Globus pallidus (tissue), 1 donor: ENCODE measurements at places on chromosomes 7 and 10.

GRCh38 chr7:126818393-126819196 lies 434.1 kb downstream of the GRM8 start:
- DNase-seq = no peak

GRCh38 chr7:94431619-94432280 lies 37.1 kb downstream of the COL1A2 start:
- DNase-seq = no peak

DNA sequence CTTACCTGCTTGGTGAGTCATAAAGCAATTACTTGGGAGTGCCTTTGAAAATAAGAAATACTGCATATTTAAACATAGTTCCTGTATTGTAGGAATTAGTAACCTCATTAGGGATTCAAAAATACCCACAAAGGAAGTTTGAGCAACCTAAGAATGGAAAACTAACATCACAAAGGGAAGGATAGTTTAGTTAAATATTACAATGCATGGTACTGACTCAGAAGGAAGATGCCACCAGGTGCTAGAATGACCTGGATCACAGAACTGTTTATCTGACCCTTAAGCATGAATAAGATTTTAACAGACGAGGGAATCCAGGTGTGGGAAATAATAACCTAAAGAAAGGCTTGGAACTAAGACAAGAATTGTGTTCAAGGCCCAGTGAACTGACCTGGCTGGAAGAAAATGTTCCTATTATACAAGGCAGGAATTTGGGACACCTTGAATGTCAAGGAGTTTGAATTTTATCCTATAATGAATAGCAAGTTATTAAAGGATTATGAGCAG lies 106.4 kb downstream of the GSAP start:
- no peak for DNase-seq

- DNase-seq = peak; percentile 29
These were observed 145.3 kb upstream of the PRSS1 start for GRCh38 chr7:142603870-142604448.

DNA sequence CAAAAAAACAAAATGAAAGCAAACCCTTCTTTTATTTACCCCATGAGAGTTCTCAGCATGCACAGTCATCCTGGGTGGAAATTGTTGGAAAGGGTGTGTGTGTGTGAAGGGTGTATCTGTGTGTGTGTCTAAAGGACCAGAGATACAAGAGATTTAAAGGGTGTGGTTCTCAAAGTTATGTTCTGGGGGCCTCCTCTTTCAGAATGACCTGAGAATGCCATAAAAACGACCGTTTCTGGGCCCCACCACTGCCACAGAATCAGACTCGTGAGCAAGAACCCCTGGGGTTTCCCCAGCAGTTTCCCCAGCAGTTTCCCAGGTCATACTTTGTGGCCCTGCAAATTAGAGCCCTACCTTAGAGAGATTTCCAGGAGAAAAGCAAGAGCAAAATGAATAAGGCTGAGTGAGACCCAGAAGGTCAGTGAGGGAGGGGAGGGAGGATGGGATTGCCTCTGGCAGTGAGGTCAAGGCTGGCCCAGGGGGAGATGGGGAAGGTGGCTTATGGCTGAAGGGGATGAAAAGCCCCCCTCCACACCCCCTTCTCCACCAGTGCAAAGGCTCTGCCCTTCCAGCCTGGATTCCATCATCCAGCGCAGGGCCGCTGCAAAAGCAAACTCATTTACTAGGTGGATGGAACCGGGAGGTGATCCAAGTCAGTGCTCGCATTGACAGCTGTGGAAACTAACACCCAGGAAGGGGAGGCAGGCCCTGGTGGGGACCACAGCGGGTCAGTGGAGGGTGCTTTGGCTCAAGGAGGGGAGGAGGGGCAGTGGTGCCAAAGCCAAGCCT lies 10.2 kb downstream of the PYROXD2 start:
- DNase-seq = no peak

- no peak for DNase-seq
These were observed 25.6 kb upstream of the MTPN start for GRCh38 chr7:136002802-136003201.

GRCh38 chr10:18984531-18984930 lies 64.1 kb upstream of the MALRD1 start:
- DNase-seq = no peak

GRCh38 chr10:91579329-91579985 lies 53.4 kb downstream of the PPP1R3C start:
- DNase-seq = no peak

- no peak for DNase-seq
These were observed 1012.5 kb downstream of the NRG3 start for GRCh38 chr10:82887488-82887887.

- DNase-seq = no peak
These were observed 188.6 kb downstream of the STK31 start for GRCh38 chr7:23898619-23899018.

- no peak for DNase-seq
These were observed 574 bp downstream of the UTF1 start for GRCh38 chr10:133230387-133231195.

GRCh38 chr10:10730471-10731043 lies 287.1 kb upstream of the CELF2 start:
- no peak for DNase-seq

GRCh38 chr7:138958391-138958956 lies 22.7 kb downstream of the KIAA1549 start:
- no peak for DNase-seq

DNA sequence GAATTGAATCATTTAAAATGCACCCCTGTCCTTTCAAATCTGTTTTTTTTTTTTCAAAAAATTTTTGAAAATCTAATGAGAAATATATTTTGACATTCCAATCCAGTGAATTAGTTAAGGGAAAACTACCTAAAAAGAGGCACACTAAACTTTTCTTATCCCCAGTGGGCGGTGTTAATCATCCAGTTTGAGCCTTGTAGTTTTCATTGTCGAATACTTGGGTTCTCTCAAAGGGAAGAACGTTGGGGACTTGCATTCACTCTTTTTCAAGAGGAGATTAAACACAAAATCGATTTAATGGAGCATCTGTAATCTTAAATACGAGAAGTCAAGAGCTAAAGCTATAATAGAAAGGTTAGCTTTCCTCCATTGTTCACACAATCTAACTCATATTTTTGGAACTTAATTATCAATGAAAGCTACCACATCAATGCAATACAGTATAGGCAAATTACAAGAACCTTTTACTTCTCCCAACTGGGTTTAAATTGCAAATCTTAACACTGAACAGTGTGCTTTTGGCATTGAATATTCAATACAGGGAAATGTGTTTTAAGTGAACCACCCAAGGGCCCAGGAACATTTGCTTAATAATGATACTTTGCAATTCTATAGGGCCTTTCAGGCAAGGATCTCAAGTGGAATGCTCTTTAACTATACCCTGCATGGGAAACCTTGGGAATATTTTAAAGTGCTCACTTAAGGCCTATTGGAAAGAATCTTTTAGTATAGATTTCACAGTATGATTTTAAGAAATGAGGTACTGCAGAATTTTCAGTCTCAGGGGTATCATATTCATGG lies 13.1 kb upstream of the SP8 start:
- DNase-seq = no peak

GRCh38 chr10:27844223-27844622 lies 98.6 kb upstream of the MKX start:
- DNase-seq = no peak

- no peak for DNase-seq
These were observed 71.0 kb upstream of the ZNF479 start for GRCh38 chr7:57203161-57203791.

- no peak for DNase-seq
These were observed 3.6 kb upstream of the PTTG1IP2 start for GRCh38 chr7:90465816-90466215.

DNA sequence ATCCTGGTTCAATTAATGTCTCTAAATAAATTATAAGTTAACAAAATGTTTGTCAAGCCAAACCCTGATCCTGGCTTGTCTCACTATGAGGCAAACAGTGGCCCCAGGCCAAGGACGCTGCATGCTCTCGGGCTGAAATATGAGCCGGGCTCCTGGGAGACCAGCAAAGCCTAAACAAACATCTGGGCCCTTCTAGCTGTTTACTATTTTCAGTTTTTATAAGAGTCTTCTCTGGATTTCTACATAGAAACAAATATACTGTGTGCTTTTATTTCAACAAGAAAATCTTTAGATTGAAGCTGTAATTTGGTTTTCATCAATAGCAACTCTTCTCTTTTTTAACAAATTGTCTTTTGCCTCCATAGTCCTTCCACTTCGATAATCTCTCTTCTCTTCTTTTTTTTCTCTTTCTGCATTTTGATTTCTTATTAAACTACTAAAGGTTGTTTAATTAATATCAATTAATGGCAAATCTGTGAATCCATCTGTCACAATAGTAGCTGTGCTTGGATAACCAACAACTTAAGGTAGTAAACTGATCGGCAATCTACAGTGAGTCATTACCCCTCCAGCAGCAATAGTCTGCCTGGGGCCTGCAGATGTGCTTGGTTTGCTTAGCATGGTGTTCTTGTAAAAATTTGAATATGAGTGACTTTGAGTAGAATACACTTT lies 83.3 kb upstream of the DNAJC1 start:
- DNase-seq = peak; percentile 60

DNA sequence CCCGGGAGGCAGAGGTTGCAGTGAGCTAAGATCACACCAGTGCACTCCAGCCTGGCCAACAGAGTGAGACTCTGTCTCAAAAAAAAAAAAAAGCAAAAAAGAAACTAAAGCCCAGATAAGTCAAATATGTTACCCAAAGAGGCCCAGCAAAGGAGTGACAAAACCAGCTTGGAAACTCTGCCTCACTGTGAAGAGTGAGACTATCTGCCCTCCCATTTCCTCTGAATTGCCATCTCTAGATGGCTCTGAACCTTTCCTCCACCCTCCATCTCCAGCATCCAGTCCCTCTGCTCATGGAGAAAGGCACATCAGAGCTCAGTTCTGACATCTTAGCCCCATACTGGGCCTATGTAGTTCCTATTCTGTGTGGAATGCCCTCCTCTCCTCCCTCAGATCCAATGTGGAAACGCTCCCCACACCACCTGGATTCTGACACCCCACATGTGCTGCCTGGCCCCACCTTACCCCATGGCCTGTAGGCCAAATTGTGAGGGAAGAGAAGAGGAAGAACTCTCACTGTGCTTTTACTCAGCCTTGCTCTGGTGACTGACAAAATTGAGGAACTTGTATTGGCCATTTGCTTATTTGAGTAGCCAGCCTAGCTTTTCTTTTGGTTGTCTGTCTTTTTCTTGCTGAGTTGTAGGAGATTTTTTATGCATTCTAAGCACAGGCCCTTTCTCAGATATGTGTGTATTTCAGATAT lies 18.0 kb upstream of the NUDCD3 start:
- no peak for DNase-seq

GRCh38 chr10:37667736-37668135 lies 189.7 kb downstream of the ZNF248 start:
- DNase-seq = no peak

DNA sequence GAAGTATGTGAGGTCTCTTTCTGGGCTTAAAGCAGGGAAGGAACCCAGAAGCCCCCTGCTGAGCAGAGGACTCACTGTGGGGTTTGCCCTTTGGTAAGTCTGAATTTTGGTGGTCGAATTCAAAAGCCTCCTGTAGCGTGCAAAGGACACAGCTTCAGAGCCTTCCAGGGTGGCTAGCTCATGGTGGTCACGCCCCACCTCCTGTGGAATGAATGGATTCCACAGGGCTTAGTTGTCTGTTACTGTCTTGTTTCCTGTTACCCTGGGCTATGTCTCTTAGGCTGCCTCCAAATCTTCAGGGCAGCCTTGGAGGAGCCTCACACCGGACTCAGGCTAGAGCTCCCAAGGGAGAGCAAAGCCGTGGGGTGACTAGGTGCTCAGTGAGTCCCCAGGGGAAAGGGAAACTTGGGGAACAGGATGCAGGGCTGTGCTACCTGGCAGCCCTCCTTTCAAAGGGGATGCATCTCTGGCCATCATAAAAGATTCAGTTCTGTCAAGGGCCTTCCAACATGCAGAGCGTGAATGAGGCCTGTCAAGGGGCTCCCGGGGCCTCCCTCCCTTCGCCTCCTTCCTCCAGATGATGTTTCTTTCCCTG lies 211.7 kb downstream of the CCSER2 start:
- no peak for DNase-seq

DNA sequence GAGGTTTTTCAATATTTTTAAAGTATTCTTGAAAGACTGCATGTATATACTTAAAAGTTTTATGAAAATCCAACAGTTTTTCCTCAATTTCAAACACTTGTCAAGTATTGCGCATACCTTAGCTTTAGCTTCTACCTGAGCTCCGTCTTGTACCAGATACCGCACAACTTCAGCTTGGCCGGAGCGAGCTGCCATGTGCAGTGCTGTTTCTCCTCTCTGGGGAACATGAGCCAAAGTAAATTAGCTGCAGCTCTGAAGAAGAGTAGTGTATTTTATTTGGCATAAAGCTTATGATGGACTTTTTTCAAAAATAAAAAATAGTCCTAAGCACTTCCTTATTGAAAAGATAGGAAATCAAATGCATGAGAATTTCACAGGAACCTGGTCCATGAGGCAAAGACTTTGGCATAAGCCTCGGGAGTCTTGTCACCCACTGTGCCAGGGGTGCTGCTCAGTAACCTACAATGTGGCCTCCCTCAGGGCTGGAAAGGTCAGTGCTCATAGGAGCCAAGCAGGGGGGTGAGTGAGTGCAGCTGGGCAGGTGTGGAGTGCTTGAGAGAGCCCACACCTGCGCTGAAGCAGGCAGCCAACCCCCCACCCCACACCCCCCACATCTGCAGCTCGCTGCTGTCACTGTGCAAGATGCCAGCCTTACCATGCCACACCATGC lies 189.5 kb downstream of the ANK3 start:
- DNase-seq = no peak

DNA sequence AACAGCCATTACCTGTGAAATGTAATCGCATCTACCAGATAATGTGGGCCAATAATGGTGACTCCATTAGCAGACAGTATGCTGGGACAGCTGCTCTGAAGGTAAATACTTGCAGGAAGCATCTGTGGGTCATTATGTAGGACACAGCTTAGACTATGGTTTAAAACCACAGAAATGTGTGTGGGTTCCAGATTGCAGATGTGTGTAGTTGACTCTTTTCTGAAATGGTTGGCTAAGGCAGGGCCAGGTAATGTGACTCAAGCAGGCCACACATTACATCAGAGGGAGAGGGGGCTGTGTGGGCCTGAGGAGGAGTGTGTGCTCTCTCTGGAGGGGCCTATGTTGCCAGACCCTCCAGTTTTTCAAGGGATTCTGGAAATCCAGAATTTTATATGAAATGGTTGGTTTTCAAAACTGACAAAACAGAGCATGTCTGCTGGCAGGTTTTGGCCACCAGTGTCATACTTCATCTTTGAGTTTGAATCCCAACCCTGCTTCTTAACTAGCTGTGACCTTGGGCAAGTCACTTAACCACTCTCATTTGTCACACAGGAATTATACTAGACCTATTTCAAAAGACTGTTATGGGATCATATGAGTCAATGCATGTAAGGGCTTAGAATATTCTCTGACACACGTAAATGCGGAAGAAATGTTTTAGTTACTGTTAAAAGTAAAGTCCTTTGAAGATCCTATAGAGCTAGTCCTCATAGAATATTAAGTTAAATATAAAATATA lies 64.5 kb downstream of the MCMBP start:
- no peak for DNase-seq
